ENCODE measurements at places on chromosomes 3 and 15. TPM values are rescaled to one million over a fixed set of nuclear protein-coding genes. Genes with fewer than 3 reads are reported as not detected.

GRCh38 chr3:14792691-14793121 lies 26.1 kb upstream of the FGD5 start:
- no peaks in the 10 kb centered on the region for H3K27me3 ChIP-seq
- H3K36me3 ChIP-seq: no peaks in the 10 kb centered on the region
- H3K4me3 ChIP-seq: no peak overlapping the region
- DNase-seq: no peak

GRCh38 chr15:31387092-31387478 lies 60.5 kb downstream of the KLF13 start:
- no peak for DNase-seq
- H3K4me1 ChIP-seq: peaks cover 26% of the 10 kb centered on the region
- H3K4me3 ChIP-seq: no peak overlapping the region
- no peaks in the 10 kb centered on the region for H3K27me3 ChIP-seq

The PRR20G gene
- total RNA-seq: not detected

The ACKR4 gene
- total RNA-seq: 0.84 TPM

DNA sequence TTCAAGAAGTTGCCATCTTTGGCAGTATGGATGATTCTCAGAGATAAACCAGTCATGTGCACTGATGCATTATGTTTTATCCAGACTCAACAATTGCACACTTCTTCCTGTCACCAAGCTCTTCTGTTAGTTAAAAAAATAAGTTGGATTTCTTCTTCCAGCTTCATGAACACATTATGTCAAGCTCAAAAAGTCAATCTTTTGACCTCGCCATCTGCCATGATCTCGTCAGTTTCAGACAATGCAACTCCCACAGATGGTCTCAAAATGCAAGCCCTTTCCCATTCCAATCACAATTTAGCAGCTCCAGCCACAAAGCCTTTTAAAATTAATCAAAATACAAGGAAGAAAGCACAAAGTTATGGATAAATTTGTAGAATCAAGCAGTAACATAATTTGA lies 42.8 kb downstream of the TFDP2 start:
- no peaks in the 10 kb centered on the region for H3K36me3 ChIP-seq
- H3K4me3 ChIP-seq: no peak overlapping the region
- no peak for DNase-seq
- no peaks in the 10 kb centered on the region for H3K27me3 ChIP-seq
- no peaks in the 10 kb centered on the region for H3K4me1 ChIP-seq

The SEMA3B gene
- 66.6 TPM for total RNA-seq

- no peaks in the 10 kb centered on the region for H3K27me3 ChIP-seq
- no peak overlapping the region for H3K4me3 ChIP-seq
- no peaks in the 10 kb centered on the region for H3K4me1 ChIP-seq
- no peak for DNase-seq
- H3K27ac ChIP-seq: no peak overlapping the region
- H3K36me3 ChIP-seq: no peaks in the 10 kb centered on the region
These were observed 73.1 kb upstream of the SLC6A6 start for GRCh38 chr3:14329116-14329830.

GRCh38 chr3:123353850-123354233 lies 95.0 kb downstream of the ADCY5 start:
- no peak for DNase-seq
- peaks cover 88% of the 10 kb centered on the region for H3K4me1 ChIP-seq
- H3K27ac ChIP-seq: peak overlapping the region; percentile 83
- H3K4me3 ChIP-seq: no peak overlapping the region
- no peaks in the 10 kb centered on the region for H3K27me3 ChIP-seq

The CCDC51 gene
- 26.6 TPM for total RNA-seq

DNA sequence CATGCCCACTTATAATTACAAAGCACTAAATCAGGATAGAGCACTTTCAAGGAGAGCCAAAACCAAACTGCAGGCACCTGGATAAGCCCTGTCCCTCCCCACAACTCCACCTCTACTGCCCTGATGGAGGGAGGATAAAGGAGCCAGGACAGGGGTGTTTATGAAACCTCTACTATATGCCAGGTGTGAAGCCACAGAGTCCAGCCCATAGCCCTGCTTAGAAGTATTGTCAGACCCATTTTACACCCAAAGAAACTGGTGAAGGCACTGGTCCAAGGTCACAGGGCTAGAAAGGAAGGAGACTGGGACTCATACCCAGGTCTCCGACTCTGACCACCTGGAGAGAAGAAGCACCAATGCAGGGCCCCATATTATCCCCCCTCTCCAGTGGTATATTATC lies 48.7 kb downstream of the SH3BP5 start:
- no peak overlapping the region for H3K27ac ChIP-seq
- peaks cover 11% of the 10 kb centered on the region for H3K4me1 ChIP-seq
- no peak overlapping the region for H3K4me3 ChIP-seq
- no peaks in the 10 kb centered on the region for H3K36me3 ChIP-seq

DNA sequence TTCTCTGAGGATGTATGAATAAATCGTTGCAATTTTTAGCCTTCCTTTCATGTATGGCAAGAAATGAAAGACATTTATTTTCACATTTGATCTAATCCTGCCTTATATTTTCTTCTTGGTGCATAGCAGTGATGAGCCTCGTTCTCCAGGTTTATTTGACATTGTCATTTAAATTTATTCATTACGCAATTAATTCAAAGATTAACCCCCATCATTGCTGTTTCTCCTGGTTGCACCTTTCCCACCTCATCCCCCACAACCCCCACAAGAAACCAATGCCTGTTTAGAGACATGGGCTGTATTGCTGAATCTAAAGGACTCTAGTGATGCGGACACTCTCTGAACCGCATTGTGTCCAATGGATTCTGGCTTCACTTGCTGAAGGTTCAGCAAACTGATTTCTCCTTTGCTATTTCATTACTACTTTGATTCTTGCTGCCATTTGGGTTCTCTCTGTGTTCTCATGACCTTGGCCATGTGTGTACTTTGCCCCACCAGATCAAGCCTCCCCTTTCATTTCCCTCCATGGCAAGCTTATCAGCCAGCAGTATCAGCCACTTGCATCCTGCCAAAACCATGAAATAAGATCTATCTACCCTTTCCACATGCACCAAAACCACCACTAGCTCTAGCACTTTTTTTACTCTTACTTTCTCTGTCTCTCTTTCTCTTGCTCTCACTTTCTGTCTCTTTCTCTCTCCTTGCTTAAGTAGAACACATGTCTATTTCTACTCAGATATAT lies 382.7 kb downstream of the GBE1 start:
- H3K4me1 ChIP-seq: no peaks in the 10 kb centered on the region
- no peak for DNase-seq
- H3K4me3 ChIP-seq: no peak overlapping the region
- H3K27ac ChIP-seq: no peak overlapping the region
- no peaks in the 10 kb centered on the region for H3K36me3 ChIP-seq

The MLH1 gene
- 59.0 TPM for total RNA-seq

- no peaks in the 10 kb centered on the region for H3K36me3 ChIP-seq
- no peak overlapping the region for H3K27ac ChIP-seq
- peaks cover 68% of the 10 kb centered on the region for H3K4me1 ChIP-seq
- H3K27me3 ChIP-seq: no peaks in the 10 kb centered on the region
- no peak overlapping the region for H3K4me3 ChIP-seq
These were observed 174.5 kb downstream of the FNDC3B start for GRCh38 chr3:172213904-172214303.

DNA sequence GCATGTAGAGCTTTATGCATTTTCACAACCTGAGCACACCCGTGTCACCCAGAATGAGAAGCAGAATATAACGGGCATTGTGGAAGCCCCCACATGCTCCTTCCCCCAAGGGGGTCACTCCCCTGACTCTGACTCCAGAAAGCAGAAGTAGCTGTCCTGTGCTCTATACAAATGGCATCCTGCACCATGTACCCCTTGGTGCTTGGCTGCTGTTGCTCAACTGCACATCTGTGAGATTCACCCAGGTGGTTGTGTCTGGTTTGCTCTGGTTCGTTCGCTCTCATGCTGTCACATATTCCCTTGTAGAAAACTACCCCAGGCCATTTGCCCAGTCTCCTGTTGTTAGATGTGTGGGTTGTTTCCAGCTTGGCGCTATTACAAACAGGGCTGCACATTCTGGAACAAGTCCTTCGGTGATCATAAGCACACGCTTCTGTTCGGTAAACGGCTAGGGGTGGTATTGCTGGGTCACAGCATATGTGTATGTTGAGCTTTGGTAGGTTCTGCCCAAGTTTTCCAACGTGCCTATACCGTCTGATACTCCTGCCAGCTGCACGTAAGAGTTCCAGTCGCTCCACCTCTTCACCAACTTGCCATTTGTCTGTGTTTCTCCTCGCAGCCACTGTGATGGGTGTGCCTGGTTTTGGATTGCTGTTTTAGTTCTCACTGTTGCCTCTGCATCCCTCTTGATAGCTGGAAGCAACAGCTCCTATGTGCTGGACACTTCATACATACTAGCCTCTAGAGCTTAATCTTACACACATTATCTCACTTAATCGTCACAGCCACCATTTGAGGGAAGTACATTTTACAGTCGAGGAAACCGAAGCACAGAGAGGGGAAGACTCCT lies 65.4 kb upstream of the SLC6A6 start:
- no peaks in the 10 kb centered on the region for H3K36me3 ChIP-seq
- no peak overlapping the region for H3K27ac ChIP-seq
- H3K4me3 ChIP-seq: no peak overlapping the region

The ZBED2 gene
- total RNA-seq: not detected

DNA sequence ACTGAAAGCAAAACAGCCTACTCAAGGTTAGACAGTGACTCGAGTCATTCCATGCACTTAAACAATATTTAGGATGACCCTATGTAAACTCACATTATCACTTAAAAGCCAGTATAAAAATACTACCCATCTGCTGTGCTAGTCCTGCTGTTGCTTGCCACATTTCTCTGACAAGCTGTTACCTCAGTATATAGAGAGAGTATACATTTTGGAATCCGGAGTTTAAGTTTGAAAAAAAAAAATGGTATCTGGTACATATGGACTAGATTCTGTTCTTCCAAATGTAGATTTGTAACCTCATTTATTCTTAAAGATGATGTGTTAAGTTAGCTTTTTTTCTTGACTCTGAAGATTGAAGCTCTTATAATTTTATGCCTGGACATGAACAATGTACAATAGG lies 503.8 kb upstream of the TPRG1 start:
- no peak for DNase-seq
- H3K27ac ChIP-seq: no peak overlapping the region
- H3K4me3 ChIP-seq: no peak overlapping the region
- peaks cover 47% of the 10 kb centered on the region for H3K4me1 ChIP-seq

The SLC38A3 gene
- 0.11 TPM for total RNA-seq

DNA sequence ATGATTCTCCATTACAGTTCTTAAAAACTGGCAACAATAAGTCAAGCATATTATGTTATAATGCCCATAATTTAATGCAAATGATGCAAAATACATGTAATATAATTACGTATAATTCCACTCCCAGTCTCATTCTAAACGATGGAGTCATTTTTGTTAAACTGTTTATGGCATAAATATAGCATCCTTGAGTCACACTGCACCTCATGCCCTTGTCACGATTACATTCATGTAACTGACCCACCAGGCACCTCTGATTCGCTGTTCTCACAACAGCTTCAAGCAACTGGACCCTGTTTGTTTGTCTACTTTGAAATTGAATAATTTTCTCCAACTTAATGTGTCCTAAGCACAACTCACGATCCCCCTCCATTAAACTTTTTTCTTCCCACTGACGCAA lies 148.0 kb upstream of the LRTM1 start:
- H3K4me3 ChIP-seq: no peak overlapping the region
- no peaks in the 10 kb centered on the region for H3K36me3 ChIP-seq
- no peaks in the 10 kb centered on the region for H3K4me1 ChIP-seq
- no peak overlapping the region for H3K27ac ChIP-seq
- no peaks in the 10 kb centered on the region for H3K27me3 ChIP-seq
- DNase-seq: no peak

DNA sequence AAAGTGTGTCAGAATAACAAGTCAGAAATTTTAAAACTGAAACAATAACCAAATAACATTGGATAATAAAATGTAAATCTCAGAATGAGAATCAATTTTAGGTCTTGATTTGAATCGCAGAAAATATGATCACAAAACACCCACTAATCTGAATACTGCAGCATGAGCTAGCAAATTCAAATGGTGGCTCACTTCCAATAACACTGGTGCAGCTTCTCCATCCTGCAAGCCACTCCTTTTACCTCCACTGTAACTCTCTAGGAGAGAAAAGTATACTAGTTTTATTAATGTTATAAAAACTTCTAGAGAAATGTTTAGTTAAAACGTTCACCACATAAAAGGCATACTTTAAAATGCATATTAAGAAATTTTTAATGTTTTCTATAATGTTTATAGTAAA lies 30.4 kb downstream of the UBE3A start:
- no peaks in the 10 kb centered on the region for H3K27me3 ChIP-seq
- DNase-seq: no peak

The THUMPD3 gene
- total RNA-seq: 23.8 TPM

The CYP1A2 gene
- total RNA-seq: not detected

The PCSK6 gene
- total RNA-seq: 24.1 TPM

The SLCO3A1 gene
- 5.6 TPM for total RNA-seq

GRCh38 chr15:76278651-76279050 lies 32.6 kb downstream of the ETFA start:
- H3K27ac ChIP-seq: no peak overlapping the region
- no peak overlapping the region for H3K4me3 ChIP-seq
- H3K4me1 ChIP-seq: peaks cover 3% of the 10 kb centered on the region
- H3K36me3 ChIP-seq: peaks cover 59% of the 10 kb centered on the region

DNA sequence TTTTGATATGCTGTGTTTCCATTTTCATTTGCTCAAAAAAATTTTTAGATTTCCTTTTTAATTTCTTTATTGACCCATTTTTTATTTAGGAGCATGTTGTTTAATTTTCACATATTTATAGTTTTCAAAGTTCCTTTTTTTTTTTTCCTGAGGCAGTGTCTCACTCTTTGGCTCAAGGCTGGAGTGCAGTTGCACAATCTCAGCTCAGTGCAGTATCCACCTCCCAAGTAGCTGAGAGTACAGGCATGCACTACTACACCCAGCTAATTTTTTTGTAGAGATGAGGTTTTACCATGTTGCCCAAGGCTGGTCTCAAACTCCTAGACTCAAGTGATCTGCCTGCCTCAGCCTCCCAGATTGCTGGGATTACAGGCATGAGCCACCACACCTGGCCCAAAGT lies 36.2 kb downstream of the PFN2 start:
- peaks cover 25% of the 10 kb centered on the region for H3K4me1 ChIP-seq
- H3K27me3 ChIP-seq: no peaks in the 10 kb centered on the region

DNA sequence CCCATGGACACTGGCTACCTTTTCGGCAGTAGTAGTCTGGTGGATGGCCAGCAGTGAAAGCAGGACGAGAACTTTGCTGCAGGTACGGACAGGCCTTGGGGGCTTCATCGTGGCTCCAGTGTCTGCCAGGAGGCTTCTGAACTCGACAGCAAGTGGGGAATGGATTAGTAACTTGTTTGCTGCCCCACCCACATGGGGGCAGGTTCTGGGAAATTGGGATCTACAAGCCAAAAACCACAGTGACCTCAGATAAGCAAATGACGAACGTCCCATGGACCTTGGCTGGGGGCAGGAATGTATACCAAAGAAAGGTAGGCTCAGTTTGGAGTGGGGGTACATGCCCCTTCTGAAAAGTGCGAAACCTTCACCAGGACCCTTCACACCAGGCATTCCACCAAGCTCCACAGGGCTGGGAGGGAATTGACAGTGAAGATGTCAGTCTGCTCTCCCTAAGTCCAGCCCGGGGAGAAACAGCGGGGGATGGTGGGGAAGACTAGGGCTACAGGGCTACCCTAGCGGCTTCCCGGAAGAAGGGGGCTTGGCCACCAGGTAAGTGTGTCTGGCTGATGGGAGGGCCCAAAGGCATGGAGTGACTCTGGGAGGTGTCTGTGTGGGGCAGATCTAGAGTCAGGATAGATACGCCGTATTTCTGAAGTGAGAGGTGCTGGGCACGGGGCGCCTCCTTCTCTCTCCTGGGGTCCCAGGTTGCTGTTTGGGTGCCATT lies at the start of gene ITIH4:
ITIH4 (minus strand) TSS at position 138 of the 724 bp plus-strand sequence; CDS start at position 108, 30 bp downstream.
- DNase-seq: no peak
- H3K27ac ChIP-seq: peak within 1 kb of the TSS; percentile 48
- no peaks in the 10 kb centered on the region for H3K27me3 ChIP-seq
- H3K36me3 ChIP-seq: no peaks in the 10 kb centered on the region
- peaks cover 21% of the 10 kb centered on the region for H3K4me1 ChIP-seq
- H3K4me3 ChIP-seq: no peak within 1 kb of the TSS
